Activated naive CD4-positive, alpha-beta T cell treated with Interleukin-2 at 50 U/mL for 16 hours (primary cell): ENCODE measurements at places on chromosomes 3 and 15.
A peak's percentile ranks its signal among the peaks of the same experiment; 100 is the strongest.

DNA sequence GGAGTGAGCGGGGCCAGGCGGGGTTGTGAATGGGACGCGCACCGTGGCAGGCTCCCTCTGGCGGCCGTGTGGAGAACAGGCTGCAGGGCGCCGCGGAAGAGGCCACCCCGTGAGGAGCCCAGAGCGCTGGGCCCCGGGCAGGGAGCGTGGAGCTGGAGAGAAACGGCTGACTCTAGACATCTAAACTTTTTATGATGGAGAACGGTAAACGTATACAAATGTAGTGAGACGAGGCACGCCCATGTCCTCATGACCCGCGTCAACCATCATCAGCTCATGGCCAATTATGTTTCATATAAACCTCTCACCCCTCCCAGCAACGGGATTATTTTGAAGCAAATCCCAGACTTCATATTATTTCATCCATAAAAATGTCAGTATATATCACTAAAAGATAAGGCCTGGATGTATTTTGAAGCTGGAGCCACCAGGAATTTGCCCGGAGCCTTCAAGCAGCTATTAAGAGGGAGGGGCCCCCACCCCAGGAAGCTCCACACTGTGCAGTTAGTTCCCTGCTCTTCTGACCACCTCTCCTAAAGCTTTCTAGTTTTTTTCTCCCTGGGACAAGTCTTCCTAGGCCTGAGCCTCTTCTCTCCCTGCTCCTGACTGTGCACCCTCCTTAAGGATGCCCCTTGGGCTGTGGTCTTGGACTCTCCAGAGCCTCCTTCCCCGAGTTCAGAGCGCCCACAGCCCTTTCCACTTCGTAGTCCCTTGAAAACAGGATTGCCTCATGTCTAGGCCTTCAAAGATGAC is 149.5 kb downstream of the SMAD6 start:
- DNase-seq, result peak; percentile 77

GRCh38 chr15:20345401-20345958 is 196.1 kb downstream of the GOLGA6L6 start:
- DNase-seq, result no peak

- no peak for DNase-seq
Observed at GRCh38 chr3:97658668-97659285, 105.8 kb upstream of the ARL6 start.

- peak; percentile 56 for DNase-seq
Observed at GRCh38 chr3:51389423-51390183, 1.5 kb upstream of the RBM15B start.

- no peak for DNase-seq
Observed at GRCh38 chr15:90412356-90413194, 24.5 kb downstream of the IQGAP1 start.

DNA sequence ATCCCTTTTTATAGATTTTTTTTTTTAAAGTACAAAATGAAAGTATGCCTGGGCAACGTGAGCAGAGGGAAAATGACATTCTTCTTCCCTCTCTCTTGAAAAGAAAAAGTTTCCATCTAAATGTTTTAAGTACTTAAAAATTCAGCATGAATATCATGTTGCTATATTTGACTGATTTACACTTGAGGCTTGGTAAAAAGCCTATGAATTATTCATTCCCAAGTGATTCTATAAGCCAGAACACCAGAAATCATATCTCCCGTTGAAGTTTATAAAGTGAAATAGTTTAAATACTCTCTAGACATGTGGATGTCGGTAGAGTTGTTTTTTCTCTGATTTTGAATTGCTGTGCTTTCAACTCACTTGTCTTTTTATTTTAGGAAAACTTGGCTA is 276.2 kb upstream of the RARB start:
- DNase-seq, result no peak

DNA sequence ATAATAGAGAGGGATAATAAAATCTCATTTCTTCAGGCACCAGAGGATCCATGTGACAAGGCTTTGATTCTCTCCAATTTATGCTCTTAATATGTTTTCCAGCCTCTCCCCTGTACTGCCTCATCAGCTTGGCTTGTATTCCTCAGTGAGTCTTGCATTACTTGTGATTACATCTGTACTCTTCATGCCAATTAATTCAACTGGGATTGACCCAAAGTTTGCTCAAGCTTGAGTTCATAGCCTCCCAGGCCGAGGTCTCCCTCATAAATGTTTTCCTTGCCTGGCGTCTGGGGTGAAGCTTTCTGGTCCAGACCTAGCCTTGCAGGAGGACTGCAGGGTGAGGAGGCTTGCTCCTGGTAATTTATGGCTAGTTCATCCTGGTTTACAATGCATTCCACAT is 146.9 kb downstream of the CHST2 start:
- DNase-seq, result no peak

GRCh38 chr15:60391722-60392315 is 6.0 kb downstream of the ANXA2 start:
- no peak for DNase-seq

DNA sequence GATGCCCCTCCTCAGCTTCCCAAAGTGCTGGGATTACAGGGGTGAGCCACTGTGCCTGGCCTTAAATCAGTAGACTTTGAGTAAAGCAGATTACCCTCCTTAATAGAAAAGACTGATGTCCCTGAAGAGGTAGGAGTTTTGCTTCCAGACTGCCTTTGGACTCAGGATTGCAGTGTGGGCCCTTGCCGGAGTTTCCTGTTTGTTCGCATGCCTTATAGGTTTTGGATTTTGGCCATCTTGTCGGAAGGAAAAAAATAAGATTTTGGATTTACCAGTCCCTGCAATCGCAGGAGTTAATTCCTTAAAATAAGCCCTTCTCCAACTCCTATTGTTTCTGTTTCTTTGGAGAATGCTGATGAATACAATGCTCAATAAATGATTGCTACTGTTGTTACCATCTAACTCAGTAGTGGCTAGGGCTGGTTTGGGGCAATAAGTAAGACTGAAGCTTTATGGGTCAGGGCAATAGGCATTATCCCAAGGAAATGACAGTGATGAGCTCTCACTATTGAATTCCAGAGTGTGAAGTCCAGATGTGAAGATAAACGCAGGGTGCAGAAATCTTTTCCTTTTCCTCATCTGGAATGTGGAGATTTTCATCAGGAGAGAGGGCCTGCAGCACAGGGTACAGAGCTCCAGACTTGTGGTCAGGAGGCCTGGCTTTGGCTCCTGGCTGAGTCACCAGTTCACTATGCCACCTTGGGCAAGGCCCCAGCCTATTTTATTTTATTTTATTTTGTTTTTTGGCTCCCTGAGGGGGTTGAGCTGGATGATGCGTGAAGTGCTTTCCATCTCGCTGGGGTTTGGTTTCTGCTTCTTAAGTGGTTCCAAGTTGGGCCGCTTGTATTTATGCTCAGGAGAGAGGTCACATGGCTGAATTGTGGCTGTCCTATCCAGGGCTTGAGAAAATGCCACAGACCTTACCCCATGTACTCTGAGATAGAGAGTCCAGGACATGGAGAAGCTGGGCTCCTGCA is 25.3 kb downstream of the FOXL2 start:
- no peak for DNase-seq

GRCh38 chr3:177833332-177833731 is 636.0 kb upstream of the TBL1XR1 start:
- no peak for DNase-seq

DNA sequence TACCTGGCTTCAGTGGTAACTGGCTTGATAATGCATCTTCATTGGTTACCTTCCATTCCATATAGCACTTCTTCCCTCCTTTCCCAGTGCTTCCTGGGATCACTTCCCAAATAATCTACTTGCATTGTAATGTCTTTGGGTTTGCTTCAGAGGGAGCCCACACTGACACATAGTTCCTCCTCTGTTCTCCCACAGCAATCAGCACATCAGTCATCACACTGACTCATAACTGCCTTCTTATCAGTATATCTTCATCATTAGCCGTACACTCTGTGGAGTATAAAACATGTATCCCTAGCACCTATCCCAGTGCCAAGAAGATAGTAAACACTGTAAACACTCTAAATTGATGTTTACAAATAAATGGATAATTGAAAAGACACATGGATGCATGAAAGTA is 91.4 kb upstream of the SCN10A start:
- DNase-seq, result no peak

- DNase-seq, result no peak
Observed at GRCh38 chr3:175612487-175613196, 753.5 kb downstream of the NAALADL2 start.

DNA sequence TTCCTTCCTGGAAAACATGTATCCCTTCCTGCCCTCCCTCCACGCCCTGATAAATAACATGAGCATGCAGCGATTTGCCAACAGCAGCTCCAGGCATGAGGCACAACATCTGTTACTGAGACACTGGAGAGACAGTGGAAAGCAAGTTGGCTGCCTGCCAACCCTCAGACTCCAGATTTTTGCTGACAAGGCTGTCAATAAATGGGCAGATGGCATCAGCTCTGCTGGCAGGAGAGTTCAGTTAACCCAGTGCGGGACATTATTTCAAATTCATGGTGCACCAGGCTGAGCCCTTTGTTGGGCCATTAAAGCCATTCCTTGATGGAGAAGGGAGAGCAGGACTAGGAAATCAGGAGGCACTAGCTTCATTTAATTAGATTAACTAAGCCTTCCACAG is 293.3 kb downstream of the MEX3B start:
- DNase-seq, result no peak

DNA sequence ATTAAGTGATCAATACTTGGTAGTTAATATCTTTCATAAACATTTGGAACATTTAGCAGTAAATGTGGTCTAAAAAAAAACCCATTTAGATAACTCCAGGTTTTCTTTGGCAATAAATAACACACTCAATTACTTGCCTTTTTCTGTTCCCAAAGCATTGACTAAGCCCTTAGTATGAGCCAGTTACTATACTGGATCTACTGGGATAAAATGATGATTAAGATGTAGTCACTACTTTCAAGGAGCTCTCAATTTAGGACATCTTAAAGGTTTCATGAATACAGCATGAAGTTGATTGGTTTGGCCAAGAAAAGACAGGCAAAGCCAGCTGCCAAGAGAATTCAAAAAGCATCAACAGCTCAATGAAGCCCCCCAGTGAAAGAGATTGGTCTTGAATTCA is 250.9 kb downstream of the EPHA3 start:
- DNase-seq, result no peak

DNA sequence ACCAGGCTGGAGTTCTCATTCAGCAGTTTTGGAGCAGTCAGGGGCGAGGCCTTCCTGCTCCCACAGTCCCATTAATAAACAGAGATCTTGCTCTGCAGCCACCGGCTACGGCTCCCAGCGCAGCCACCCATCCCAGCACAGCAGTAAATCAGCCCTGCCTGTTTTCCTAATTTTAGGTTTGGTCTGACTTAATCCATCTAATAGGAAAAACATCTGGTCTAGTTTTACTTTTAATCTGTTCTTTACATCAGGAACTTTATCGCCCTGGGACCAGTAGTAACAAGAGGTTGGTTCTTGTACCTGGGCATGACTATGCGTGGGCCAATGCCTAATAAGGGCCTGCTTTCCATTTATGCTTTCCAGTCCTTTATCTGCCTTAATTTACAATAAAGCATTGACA is 264.0 kb upstream of the DPH6 start:
- DNase-seq, result no peak

DNA sequence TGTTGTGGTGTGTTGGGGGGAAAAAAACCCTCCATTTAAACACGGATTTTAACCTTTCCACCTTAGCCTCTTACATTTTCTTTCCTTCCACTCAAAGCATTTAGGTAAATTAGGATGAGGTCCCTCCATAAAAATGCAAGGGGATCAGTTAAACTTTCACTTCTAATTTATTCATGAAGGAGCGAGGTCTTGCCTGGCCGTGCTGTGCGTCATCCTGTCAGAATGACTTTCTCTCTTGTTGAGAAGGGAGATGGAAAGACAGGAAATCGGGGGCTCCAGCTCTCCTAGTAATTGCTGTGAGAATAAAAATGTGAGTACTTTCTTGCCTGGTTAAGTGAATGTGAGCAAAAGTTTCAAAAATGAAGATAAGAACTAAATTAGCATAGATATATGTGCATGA is 962.3 kb upstream of the NR2F2 start:
- no peak for DNase-seq

DNA sequence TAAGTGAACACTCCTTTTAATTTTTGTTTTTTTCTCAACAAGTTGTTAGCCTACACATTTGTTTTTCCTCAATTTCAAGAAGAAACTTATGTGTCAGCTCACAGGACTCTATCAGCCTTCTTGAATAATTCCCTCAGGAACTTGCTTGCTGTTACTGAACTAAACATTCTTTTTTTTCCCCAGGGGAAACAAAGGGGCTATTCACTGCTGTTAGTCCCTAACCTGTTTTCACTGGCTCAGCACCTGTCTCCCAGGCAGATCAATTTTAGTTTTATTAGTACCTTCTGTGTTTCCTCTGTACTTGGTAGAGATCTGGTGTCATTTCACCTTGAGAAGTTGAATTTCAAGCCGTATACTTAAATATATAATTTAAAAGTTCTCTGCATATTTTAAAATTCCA is 644.6 kb downstream of the CADM2 start:
- DNase-seq, result no peak

DNA sequence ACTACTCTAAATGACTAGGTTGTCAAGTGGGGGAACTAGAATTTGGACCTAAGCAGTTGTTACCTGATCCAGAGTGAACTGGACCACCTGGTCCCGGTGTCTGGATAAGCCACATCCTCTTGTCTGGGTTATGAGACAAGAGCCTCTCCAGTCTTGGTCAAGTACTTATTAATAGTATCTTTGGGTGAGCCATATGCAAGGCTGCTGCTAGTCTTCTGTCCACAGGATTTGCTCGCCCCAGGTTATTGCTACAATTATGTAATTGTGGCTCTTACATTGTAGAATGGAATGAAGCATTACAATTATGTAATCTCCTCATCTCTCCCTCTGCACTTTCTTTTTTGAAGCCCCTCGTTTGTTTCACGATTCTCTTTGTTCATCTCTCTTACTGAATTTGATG is 24.0 kb upstream of the AGBL1 start:
- DNase-seq, result no peak

GRCh38 chr15:44596511-44597010 is 59.6 kb downstream of the EIF3J start:
- no peak for DNase-seq

GRCh38 chr3:46715507-46716175 is 2.0 kb downstream of the PRSS50 start:
- no peak for DNase-seq

DNA sequence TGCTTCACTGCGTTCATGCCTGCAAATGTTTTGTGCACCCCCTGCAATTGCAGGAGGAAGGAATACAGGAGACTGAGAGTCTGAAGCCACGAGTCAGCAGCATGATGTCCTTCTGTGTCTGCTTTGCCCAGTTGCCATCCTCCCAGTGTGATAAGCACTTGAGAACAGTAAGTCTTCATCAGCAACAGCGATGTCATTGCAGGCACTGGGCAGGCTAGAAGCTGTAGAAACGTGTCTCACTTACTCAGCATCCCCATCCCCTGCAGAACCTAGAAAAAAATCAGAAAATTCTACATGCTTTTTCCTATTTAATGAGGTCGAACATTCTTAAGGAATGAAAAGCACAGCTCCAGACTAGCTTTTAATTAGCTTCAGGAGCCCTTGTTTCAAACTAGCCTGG is 156.5 kb upstream of the LPP start:
- DNase-seq, result no peak

- DNase-seq, result no peak
Observed at GRCh38 chr3:124346487-124346886, 354.6 kb upstream of the ROPN1 start.

- DNase-seq, result no peak
Observed at GRCh38 chr3:184731786-184732537, 20.1 kb upstream of the MAGEF1 start.

GRCh38 chr15:59736181-59736580 is 47.1 kb upstream of the BNIP2 start:
- no peak for DNase-seq

GRCh38 chr3:8500989-8501370 is 643 bp upstream of the LMCD1 start:
- no peak for DNase-seq
